Neural progenitor cell (in vitro differentiated cells): ENCODE measurements at places on chromosomes 3 and 15. TPM values are rescaled to one million over a fixed set of nuclear protein-coding genes. Genes with fewer than 3 reads are reported as not detected.

GRCh38 chr15:98484914-98485313, 163.4 kb upstream of the IGF1R start:
- no peak overlapping the region for H3K4me3 ChIP-seq
- no peaks in the 10 kb centered on the region for H3K36me3 ChIP-seq
- no peaks in the 10 kb centered on the region for H3K4me1 ChIP-seq
- DNase-seq, result no peak
- no peak overlapping the region for H3K27ac ChIP-seq

GRCh38 chr3:13166243-13167063, 93.2 kb upstream of the IQSEC1 start:
- no peak overlapping the region for H3K27ac ChIP-seq
- H3K36me3 ChIP-seq, result no peaks in the 10 kb centered on the region
- DNase-seq, result no peak
- no peaks in the 10 kb centered on the region for H3K27me3 ChIP-seq
- peaks cover under 1% of the 10 kb centered on the region for H3K4me1 ChIP-seq

DNA sequence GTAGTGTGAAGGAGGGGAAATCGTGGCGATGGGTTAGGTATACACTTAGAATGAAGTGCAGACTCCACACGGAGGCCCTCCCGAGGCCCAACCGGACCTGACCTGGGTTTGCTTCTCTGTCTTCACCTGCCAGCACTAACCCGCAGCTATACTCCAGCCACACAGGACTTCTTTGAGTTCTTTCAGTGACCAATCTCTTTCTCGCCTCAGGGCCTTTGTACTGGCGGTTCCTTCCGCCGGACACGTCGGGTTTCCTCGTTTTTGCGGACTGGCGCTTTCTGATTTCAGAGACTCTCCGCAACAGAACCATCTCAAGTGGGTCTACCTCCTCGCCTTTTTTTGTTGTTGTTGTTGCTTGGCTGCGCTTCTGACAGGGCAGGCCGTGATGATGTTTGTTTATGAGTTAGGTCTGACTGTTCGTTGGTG, at the start of gene NEIL1:
NEIL1 (plus strand) TSS at position 244 of the 426 bp plus-strand sequence. CDS start 1,867 bp downstream, outside the sequence.
- H3K4me3 ChIP-seq, result peak within 1 kb of the TSS; percentile 69
- DNase-seq, result peak; percentile 18
- peaks cover 6% of the 10 kb centered on the region for H3K4me1 ChIP-seq

- no peaks in the 10 kb centered on the region for H3K36me3 ChIP-seq
- no peak for DNase-seq
- H3K27me3 ChIP-seq, result no peaks in the 10 kb centered on the region
- H3K27ac ChIP-seq, result no peak overlapping the region
Observed at GRCh38 chr3:177182352-177182751, 14.9 kb downstream of the TBL1XR1 start.

DNA sequence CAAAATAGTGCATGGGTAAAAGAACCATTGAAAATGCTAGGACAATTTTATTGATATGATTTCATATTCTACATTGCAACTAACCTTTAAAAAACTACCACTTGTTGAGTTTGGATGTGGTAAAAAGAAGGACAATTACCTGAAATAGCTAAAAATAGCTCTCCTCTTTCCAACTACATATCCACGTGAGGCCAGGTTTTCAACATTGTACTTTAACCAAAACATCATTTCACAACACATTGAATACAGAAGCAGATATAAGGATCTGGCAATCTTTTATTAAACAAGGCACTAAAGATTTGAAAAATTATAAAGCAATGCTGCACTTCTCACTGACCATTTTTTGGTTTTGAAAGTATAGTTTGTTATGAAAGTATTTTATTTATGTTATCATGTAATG, 28.1 kb upstream of the MRPL3 start:
- DNase-seq, result no peak
- H3K4me1 ChIP-seq, result no peaks in the 10 kb centered on the region
- H3K36me3 ChIP-seq, result no peaks in the 10 kb centered on the region
- no peak overlapping the region for H3K4me3 ChIP-seq

DNA sequence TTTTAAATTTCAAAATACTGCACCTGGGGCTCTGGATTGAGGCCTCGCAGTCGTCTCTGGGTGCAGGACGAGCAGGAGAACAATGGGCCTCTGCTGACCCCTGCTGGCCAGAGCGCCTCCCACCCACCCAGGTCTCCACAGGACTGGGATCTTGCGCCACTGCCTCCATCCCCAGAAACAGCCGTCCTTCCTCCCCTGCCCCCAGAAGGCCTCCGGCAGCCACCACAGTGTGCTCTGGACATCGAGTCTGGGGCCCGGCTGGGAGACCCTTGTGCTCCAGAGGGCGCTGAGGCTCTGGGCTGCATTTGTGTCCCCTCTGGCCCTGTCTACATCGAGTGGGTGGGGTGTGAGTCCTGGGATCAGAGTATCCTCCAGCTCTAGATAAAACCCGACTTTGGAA, 6.7 kb upstream of the ACSBG1 start:
- peaks cover 5% of the 10 kb centered on the region for H3K4me1 ChIP-seq
- no peaks in the 10 kb centered on the region for H3K27me3 ChIP-seq
- DNase-seq, result peak; percentile 83
- no peak overlapping the region for H3K4me3 ChIP-seq
- no peaks in the 10 kb centered on the region for H3K36me3 ChIP-seq
- H3K27ac ChIP-seq, result no peak overlapping the region

- H3K27me3 ChIP-seq, result no peaks in the 10 kb centered on the region
- H3K27ac ChIP-seq, result no peak overlapping the region
- H3K4me1 ChIP-seq, result peaks cover 18% of the 10 kb centered on the region
- no peak overlapping the region for H3K4me3 ChIP-seq
Observed at GRCh38 chr3:112357930-112358780, 25.2 kb downstream of the CD200 start.

DNA sequence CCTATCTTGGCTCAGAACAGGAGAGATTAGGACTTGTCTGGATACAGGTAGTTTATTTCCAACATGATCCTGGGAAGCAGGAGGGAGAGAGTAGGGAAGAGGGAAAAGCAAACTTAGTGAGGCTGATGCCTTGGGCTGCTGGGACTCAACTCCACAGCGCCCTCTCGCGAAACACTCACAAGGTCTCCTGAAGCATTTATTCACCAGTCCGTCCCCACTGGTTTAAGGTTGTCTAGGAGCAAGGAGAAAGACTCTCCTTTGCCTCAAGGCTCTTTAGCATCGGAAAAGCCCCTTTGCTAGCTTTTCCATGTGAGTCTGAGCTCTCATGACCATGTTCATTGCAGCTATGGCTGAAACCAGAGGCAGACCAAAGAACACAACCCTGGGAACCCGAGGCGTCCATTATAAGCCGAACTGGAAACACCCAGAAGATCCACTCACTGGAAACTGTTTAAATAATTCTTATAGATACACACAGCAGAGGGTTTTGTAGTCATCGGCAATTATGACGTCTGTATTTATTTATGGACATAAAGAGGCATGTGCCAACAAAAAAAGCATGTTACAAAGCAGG, 244.5 kb downstream of the CD47 start:
- DNase-seq, result peak; percentile 86
- no peaks in the 10 kb centered on the region for H3K36me3 ChIP-seq
- H3K4me1 ChIP-seq, result no peaks in the 10 kb centered on the region
- H3K27me3 ChIP-seq, result no peaks in the 10 kb centered on the region
- H3K27ac ChIP-seq, result no peak overlapping the region
- no peak overlapping the region for H3K4me3 ChIP-seq

- peaks cover 3% of the 10 kb centered on the region for H3K36me3 ChIP-seq
- DNase-seq, result no peak
- no peak overlapping the region for H3K4me3 ChIP-seq
- no peak overlapping the region for H3K27ac ChIP-seq
- H3K4me1 ChIP-seq, result peaks cover 17% of the 10 kb centered on the region
Observed at GRCh38 chr3:106242781-106243180, 374.0 kb upstream of the CBLB start.

DNA sequence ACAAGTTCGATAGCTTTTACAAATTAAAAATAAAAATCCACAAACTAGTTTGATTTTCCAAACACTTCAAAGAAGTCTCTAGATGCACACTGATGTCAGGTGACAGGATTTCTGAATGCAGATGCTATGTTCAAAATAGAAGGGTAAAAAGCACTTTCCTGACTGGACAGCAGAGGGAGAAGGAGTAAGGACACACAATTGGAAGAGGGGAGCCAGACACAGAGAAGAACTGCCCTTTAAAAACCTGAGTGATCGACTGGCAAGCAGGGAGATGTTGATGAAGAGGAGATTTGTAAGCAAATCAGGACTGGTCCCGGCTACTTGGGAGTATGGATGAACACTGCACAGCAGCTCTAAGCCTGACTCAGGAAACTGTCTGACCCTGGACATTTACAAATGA, 612.8 kb downstream of the MAGI1 start:
- H3K27me3 ChIP-seq, result no peaks in the 10 kb centered on the region
- H3K4me3 ChIP-seq, result no peak overlapping the region
- no peak overlapping the region for H3K27ac ChIP-seq
- DNase-seq, result peak; percentile 44

- no peak for DNase-seq
- no peak overlapping the region for H3K27ac ChIP-seq
- no peaks in the 10 kb centered on the region for H3K27me3 ChIP-seq
- peaks cover 8% of the 10 kb centered on the region for H3K4me1 ChIP-seq
- H3K4me3 ChIP-seq, result no peak overlapping the region
Observed at GRCh38 chr15:101445562-101446517, 43.7 kb downstream of the PCSK6 start.

- no peaks in the 10 kb centered on the region for H3K4me1 ChIP-seq
- H3K27me3 ChIP-seq, result no peaks in the 10 kb centered on the region
- no peak overlapping the region for H3K27ac ChIP-seq
Observed at GRCh38 chr3:149881879-149882278, 68.9 kb downstream of the RNF13 start.

- H3K27me3 ChIP-seq, result no peaks in the 10 kb centered on the region
- H3K27ac ChIP-seq, result peak overlapping the region; percentile 76
- DNase-seq, result peak; percentile 94
- H3K4me3 ChIP-seq, result no peak overlapping the region
Observed at GRCh38 chr3:193816656-193817311, 223.8 kb downstream of the OPA1 start.

DNA sequence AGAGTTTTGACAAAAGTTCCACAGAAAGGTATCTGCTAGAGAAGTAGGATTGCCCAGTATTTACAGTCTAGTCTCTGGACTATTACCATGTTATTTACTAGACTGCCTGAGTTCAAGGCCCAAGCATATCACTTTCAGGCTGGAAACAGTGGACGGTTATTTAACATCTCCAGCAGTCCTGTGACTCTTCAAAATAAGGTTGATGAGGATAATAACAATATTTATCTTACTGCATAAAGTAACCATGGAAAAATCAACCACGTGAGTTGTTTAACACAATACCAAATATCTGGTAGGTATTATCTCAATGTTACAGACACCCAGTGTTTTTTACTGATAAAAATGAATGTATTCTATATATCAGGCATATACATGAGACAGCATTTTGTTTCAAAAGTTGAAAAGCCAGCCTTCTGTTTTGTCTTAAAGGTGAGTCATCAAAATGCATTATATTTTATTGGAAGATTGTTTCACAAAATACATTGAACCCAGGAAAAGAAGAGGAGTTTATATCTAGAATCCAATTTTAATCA, 535.8 kb downstream of the TBL1XR1 start:
- DNase-seq, result no peak
- H3K4me3 ChIP-seq, result no peak overlapping the region
- H3K27me3 ChIP-seq, result no peaks in the 10 kb centered on the region
- no peak overlapping the region for H3K27ac ChIP-seq
- H3K36me3 ChIP-seq, result no peaks in the 10 kb centered on the region
- H3K4me1 ChIP-seq, result peaks cover 17% of the 10 kb centered on the region

- H3K36me3 ChIP-seq, result no peaks in the 10 kb centered on the region
- no peak overlapping the region for H3K27ac ChIP-seq
- no peaks in the 10 kb centered on the region for H3K4me1 ChIP-seq
- H3K27me3 ChIP-seq, result no peaks in the 10 kb centered on the region
- H3K4me3 ChIP-seq, result no peak overlapping the region
- DNase-seq, result no peak
Observed at GRCh38 chr3:110710603-110711002, 361.0 kb upstream of the NECTIN3 start.

DNA sequence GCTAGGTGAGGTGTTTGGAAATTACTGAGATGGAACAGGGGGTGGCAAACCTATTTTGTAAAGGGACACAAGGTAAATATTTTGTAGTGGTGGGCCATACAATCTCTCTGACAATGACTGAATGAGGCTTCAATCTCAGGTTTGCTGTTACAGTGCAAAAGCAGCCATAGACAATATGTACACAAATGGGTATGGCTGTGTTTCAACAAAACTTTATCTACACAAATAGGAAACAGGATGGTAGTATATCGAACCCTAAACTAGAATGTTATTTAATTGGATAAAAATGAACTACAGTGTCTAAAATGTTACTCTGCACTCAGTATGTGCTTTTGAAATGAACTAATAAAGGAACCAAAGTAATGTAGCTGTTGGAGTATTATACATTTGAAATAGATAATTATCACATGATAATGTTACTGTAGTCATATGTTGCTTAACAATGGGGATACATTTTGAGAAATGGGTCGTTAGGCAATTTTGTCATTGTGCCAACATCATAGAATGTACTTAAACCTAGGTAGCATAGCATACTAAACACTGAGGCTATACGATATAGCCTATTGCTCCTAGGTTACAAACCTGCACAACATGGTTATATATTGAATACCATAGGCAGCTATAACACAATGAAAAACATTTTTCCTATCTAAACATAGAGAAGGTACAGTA, 495.2 kb upstream of the TBL1XR1 start:
- no peaks in the 10 kb centered on the region for H3K27me3 ChIP-seq
- no peaks in the 10 kb centered on the region for H3K36me3 ChIP-seq
- no peak overlapping the region for H3K27ac ChIP-seq

DNA sequence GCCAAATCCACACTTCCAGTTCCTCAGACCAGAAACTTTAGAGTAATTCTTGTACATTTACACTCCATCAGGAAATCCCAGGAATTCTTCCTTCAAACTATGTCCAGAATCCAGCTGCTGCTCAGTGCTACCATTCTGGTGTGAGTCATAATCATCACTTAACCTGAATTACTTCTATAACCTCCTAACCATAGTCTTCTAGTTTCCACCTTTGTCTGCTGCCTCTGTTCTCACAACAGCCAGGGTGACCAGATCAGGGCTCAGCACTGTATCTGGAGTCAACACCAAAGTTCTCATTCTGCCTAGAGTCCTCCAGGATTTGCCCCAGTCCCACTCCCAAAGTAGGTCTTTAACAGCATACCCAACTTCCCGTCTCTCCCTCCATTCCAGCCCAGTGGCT, 3.4 kb downstream of the CLDND1 start:
- H3K4me3 ChIP-seq, result no peak overlapping the region
- no peaks in the 10 kb centered on the region for H3K27me3 ChIP-seq
- no peak for DNase-seq
- no peak overlapping the region for H3K27ac ChIP-seq

CHP1 gene
- total RNA-seq, result 133 and 144 TPM in 2 replicates

HTR3C gene
- total RNA-seq, result not detected in 2 replicates

CLEC3B gene
- not detected in 2 replicates for total RNA-seq

TMC3 gene
- total RNA-seq, result 0.09 and 0.13 TPM in 2 replicates

MASP1 gene
- total RNA-seq, result 0.96 and 3.3 TPM in 2 replicates

GOLGA6D gene
- total RNA-seq, result not detected in 2 replicates

CYP1A2 gene
- total RNA-seq, result not detected in 2 replicates
